ENCODE measurements at places on chromosomes 3 and 15.

DNA sequence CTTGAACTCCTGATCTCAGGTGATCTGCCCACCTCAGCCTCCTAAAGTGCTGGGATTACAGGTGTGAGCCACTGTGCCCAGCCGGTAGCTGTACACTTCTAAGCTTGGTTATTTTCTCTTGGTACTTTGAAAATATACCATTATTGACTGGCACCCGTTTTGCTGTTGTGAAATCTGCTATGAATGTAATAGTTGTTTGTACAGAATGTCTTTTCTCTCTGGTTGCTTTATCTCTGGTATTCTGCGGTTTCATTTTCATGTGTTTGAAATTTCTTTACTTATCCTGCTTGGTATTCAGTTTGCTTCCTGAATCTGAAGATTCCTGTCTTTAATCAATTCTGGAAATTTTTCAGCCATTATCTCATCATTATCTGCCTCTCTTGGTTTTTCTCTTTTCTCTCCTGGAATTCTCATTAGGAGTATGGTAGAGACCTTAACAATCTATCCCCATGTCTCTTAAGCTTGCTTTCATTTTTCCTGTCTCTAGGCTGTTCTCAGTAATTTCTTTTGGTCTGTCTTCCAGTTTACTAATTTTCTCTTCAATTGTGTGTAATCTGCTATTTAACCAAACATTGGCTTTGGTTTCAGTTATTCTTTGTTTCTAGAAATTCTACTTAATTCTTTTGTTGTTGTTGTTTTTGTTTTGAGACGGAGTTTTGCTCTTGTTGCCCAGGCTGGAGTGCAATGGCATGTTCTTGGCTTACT lies 2.8 kb upstream of the PAK2 start:
- DNase-seq, result no peak

- DNase-seq, result no peak
These were observed 59.5 kb upstream of the RYK start for GRCh38 chr3:134309987-134310700.

DNA sequence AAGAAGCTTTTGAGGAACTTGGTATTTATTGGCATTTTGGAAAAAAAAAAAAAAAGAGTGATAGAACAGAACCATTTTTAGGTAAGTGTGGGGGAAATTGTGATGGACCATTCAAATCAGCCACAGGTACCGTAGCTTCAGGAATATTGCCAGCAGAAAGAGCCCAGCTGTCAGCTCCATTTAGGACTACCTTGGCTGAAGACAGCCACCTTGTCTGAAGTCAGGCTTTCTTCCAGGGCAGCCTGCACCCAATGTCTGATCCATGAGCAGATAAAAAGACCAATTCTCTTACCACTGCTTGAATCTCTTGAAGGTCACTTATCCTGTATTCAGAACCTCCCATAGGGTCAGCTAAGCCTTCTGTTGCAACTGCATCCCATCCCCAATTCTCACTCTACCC lies 37.6 kb downstream of the SLCO3A1 start:
- DNase-seq, result no peak

GRCh38 chr15:84775867-84776449 lies 27.6 kb downstream of the ZNF592 start:
- no peak for DNase-seq

GRCh38 chr15:80697075-80697685 lies 2.1 kb downstream of the ABHD17C start:
- DNase-seq, result no peak

DNA sequence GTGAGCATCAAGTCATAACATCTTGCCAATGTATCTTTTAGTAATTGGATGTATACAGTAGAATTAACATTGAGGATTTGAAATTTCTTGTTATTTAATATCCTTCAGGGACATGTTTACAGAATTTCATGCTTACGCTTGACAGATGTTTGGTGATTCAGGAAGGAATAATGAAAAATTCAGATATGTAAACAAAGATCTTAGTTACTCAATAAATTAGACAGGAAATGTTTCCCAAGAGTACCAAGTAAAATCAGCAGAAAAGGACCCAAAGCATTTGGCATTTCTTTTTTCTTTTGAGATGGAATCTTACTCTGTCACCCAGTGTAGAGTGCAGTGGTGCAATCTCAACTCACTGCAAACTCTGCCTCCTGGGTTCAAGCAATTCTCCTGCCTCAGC lies 4.7 kb upstream of the COL6A5 start:
- DNase-seq, result no peak

DNA sequence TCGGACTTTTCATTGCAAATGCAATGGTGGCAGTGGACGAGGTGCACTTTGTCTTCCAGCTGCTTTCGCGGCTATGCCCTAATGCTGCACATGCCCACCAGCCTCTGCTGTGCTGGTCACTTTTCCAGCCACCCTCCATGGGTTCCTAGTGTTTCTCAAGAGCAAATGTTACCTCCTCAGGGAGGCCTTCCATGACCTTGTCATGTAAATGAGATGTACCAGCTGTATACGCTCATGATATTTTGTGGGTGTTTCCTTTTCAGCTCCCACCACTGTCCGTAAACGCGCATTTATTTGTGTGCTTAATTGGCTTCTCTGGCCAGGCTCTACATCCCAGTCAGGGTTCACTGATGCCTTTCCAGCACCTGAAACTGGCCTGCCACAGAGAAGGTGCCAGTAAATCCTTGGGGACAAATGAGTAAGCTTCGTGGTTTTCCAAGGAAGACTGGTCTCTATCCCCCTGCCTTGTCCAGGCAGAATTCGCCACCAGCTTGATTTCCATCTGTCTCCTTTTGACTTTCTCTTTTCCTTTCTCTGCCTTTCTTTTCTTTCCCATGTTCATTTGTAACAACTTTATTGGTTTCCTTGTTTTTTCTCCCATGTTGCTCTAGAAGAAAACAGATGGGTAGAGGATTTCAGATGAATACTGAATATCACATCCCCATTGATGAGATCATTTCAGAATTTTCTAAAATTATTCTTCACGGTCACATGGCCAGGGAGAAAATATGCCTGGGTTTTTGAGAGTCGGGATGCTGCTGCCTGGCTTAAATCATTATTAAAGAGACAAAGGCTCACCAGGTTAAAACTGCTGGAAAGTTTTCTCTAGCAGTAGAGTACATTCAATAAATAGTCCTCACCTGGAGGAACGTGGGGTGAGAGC lies 82.5 kb downstream of the CHST2 start:
- DNase-seq, result no peak

DNA sequence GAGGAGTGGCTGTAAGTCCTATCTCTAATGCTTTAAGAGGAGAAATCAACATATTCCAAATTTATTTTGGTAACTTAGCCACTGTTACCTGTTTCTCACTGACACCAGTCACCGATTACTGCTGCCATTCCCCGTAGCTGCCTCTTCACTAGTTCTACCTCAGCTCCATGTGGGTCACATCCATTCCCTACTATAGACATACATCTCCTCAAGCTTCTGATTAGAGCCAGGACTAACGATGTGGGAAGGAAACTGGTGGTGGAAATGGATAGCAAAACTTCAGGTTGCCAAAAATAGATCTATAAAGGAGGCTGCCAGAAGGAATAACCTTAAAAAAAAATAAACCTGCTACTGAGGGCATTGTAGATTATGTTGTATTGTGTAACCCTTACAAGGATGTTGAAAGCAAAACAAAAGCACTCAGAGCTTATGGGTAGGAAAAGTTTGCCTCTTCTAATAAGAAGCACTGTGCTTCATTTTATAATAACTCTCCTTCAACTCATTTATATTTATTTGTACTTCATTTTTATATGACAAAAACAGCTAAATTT lies 56.0 kb downstream of the KAT2B start:
- no peak for DNase-seq

DNA sequence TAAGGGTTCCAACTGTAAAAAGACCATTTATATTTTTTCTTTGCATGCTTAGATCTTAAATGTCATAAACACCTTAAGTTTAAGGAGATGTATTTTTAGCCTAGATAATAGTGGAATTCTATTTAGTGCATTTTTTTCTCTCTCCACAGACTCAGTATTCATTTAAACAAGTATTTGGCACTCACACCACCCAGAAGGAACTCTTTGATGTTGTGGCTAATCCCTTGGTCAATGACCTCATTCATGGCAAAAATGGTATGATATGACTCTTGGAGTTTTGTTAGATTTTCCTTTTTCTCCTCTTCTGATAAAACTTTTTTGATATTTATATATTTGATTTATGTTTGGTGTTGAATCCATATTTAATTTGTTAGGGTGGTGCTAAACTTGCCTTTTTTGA lies 7.3 kb downstream of the KIF23 start:
- no peak for DNase-seq

DNA sequence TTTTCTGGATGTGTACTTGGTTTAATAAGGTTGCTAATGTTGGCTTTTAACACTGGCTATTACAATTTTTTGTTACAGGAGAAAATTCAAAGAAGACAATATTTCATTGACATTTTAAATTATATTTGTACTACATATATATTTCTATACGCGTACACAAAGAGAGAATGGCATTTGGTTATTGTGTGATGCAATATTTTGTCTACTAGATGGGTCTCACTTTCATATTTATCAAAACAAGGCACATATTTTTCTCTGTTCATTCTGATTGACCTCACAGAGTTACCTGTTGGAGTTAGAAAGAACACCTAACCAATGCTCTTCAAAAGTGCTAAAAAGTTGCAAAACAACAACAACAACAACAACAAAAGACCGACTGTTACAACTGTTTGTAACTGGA lies 50.2 kb upstream of the VGLL3 start:
- DNase-seq, result no peak

- DNase-seq, result no peak
These were observed 184.5 kb upstream of the DNAJC19 start for GRCh38 chr3:181174022-181174421.

DNA sequence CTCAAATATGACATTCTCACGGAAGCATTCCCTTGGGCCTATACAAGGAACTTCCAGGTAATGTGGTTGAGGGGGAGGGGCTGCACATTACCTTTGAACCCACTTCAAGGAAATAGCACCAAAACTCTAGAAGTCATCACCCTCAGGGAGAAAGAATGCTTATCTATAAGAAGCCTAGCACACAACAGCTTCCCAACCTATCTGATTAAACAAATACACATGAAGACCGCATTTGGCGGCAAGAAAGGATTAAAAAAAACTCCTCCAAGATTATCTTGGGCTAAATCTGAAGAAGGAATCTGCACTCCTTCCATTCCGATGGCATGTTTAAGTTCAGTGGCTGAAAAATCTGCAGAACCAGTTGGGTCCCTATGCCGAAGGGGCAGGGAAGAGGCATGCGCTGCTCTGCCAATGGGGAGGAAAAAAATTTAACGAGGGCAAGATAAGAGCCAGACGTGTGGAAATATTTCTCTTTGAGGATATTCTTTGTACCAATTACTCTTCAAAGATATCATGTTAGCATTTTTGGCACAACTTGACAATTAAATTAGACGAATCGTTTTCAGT lies 82.0 kb upstream of the WNT5A start:
- DNase-seq, result no peak

- peak; percentile 91 for DNase-seq
These were observed 15.9 kb downstream of the RPLP1 start for GRCh38 chr15:69468241-69469121.

- DNase-seq, result no peak
These were observed 186.1 kb downstream of the FMN1 start for GRCh38 chr15:33008284-33008995.

DNA sequence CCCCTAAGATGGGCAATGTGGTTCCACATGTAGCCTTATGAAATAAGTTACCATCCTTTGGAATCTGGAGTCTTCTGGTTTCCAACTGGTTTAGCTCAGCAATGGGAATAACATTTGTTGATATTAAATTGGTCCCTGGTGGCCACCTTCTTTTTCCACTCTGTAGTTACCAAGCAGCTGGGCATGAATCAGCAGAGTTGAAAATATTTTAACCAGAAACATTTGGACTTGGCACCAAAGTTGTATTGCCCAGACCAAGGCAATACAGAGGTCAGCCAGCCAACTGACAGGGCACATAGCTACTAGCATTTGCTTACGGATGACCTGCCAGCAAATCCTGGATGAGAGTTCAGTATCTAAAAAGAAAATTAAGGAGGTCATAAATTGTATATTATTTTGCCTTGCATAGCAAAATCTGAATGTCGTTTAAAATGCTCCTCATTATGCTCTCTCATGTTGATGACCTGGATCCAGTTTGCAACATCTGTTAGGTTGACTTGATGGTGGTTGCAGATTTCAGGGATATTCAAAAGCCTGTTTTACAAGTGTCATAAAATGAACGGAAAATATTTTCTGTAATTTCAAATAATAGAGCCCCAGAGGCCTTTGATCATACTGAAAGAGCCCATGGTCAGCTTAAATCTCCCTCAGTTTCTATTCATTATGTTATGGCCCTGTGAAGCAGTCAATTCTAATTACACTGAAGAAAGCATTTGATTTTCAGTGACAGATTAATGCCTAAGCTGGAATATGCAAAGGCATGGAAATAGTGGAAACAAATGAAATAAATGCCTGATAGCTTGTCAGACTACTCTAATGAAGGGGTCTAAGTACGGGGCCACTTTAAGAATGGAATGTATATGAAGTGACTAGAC lies 54.6 kb downstream of the PPM1L start:
- no peak for DNase-seq

DNA sequence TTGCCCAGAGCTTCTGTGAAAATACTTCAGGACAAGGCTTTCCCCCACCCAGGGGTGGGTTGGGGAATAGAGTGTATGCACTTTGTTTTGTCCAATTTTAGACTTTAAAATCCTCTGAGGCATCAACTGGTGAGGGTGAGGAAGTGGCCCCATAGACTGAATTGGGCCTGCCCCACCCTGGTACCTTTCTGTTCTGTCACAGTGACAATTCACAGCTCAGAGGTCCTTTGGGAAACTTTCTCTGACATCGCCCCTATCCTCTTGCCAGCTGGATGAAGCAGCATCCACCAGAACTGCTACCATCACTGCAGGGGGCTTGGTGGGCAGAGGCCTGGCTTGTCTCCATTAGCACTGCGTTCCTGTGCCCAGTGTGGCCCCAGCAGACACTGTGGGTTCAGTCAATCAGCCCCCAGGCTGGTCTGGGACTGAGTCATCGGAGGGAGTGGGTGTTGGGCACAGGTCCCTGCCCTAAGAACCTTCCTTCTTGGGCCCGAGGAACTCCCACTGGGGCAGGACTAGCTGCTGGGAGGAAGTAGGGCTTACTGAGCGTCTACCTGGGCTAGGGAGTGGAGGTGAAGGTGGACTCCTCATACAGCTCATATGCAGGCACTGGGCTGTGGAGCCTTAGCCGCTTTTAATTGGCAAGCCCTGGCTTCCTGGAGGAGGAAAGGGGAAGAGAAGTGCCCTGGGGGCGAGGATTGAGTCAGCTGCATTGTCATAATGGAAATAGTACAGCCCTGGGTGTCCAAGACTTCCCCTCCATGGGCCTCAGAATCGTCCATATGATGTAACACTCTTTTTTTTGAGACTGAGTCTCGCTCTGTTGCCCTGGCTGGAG lies 1.5 kb upstream of the PPM1M start:
- DNase-seq, result peak; percentile 67

- DNase-seq, result no peak
These were observed 219.1 kb upstream of the RGMA start for GRCh38 chr15:93308026-93308690.

DNA sequence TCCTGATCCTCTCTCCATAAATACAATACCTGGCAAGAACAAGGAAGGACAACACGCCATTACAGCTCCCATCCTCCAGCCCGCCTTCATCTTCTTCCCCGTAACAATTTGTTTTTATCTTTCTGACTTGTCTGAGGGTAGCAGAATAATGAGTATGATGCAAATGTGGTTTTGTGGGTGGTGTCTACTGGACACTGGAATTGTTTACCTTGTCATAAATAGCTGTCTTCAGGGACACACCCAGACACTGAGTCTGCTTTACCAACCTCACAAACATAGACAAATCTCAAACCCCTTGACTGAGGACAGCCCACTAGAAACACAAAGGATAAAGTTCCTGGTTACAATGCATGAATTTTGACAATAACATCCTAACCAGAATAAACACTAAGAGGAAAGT lies 13.4 kb downstream of the WDR72 start:
- no peak for DNase-seq

- DNase-seq, result no peak
These were observed 721.4 kb upstream of the NR2F2 start for GRCh38 chr15:95609096-95609495.
